ENCODE measurements at places on chromosomes 6 and 20.

DNA sequence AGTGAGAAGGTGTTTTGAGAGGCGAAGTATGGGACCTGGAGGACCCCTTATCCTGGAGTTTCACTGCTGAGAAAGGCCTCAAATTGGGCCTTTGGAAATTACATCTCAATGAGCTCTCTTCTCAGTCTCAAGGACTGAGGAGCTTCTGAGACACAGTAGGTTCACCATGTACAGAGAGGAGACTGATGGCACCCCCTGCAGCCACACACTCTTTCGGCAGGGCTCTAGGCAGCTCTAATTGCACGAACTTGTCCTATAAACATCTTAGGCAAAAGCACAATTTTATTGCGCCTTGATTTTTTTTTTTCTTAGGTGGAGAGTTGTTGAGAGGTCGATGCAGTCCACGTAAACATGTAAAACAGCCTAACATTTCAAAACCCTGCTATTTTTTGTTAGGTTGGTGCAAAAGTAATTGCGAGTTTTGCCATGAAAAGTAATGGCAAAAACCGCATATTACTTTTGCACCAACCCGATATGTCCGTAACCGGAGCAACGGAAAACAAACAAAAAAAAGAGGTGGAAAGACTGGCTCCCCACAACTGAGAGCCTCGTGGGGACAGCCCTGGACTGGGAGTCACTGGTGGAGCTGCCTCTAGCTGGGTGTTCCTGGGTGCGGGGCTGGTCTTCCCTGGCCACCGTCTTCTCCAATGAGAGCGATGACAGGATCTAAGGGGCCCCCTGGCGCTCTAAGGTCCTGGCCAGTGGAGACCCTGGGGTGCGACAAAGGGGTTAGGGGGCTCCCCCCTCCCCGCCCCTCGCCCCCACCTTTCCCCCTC lies 84.0 kb upstream of the EYA2 start:
- no peak for DNase-seq

- no peak for DNase-seq
These were observed 9.9 kb downstream of the KIAA1755 start for GRCh38 chr20:38250609-38251008.

DNA sequence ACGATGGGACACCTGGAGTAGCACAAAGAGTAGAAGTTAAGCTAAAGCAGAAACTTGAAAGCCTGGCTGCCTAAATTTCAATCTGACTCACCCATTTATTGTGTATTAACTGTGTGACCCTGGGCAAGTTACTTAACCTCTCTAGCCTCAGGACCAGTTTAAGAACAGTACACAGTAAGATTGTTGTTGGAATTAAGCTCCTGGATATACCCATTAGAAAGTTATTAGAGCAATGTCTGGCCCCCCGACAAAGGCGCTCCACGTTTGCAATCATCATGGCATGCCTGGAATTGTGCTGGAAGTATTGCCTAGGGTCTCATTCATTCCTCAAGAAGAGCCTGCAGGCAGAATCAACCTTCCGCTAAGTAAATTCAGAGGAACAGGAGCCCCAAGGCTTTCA lies 1.4 kb downstream of the SDC4 start:
- DNase-seq, result no peak

DNA sequence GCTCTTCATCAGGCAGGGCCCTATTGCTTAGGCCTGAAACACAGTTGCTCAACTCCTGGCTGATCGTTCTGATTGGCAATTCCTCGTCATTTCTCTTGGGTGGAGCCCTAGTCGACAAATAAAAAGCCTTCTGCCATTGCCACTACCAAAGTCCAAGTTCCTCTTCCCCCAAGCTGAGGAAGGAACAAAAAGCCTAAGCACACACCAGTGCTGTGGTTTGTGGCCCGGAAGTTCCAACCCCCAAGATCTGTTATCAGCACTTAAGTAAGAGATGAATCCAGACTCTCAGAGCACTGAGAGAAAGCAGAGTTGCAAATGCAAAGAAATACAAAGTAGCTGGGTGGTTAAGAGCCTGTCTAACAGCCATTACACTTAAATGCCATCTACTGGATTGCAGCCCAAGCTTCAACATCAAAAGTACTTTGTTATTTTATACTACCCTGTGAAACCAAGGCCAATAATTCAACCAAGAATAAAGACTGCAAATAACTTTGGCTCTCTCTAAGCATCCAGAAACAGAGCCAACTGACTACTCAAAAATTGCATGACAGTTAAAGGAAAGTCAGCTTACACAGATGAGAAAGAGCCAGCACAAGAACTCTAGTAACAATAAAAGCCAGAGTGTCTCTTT lies 1024.0 kb downstream of the GRIK2 start:
- no peak for DNase-seq

- no peak for DNase-seq
These were observed 225.9 kb downstream of the TBXT start for GRCh38 chr6:165941786-165942185.

GRCh38 chr6:148225871-148226270 lies 116.8 kb upstream of the SASH1 start:
- DNase-seq, result no peak

DNA sequence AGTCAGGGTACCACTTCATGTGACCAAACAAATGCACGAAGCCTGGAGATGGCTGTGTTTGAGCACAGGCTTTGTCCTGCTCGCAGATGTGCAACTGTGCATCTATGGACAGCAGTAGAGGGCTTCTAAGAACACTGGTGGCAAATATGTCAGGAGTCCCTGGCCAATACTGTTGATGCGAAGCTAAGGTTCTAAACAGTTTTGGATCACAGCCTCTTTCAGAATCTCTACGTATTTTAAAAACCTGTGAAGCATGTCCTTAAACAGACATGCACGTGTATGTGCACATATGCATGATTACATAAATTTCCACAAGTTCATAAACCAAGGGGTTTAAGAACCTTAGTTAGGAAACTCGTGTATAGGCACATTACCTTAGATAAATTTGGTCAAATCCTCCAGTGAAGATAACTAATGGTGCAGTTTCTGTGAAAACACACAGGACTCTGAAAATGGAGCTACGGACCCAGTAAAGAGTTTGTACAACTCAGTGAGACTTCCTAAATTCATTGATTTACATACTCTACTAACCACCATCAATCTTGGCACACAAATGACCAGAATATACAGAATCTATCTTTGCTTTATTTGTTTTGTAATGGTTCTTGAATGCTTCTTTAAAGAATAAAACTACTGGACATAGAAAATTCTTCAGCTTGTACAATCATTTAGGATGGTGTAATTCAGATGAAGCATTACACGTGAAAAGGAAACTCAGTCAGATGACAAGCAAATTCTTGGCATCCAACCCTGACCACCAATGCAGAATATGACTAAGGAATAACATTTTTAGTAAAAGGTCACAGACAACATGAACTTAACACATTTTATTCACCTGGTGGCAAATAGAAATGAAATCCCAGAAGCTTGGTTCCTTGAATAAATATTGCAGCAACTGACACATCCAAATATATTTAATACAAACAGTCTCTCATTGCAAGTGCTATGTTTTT lies 27.4 kb downstream of the KCNQ5 start:
- DNase-seq, result no peak

DNA sequence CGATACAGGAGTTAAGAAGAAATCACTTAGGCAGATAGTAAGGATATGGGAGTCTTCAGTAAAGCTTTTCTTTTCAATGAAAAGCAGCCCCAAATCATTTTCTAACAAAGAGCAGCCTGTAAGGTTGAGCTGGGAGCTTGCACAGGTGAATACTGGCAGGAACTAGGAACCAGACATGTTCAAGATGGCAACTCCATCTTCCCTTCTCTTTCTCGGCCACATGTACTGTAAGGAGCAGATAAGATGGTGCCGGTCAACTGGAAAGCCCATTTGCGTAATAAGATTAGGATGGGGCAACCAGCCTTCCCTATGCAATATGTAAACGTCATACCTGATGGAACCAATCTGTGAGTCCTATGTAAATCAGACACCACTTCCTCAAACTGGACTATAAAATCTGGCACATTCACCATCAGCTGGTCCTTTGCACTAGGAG lies 46.2 kb upstream of the RNGTT start:
- DNase-seq, result no peak

- DNase-seq, result no peak
These were observed 77.8 kb downstream of the RREB1 start for GRCh38 chr6:7185561-7185960.

GRCh38 chr6:86723151-86723550 lies 214.2 kb upstream of the HTR1E start:
- DNase-seq, result no peak

- no peak for DNase-seq
These were observed at the start of gene VGLL2 for GRCh38 chr6:117265410-117266256. Gene VGLL2, plus strand, starts transcription at chr6:117265558. Its CDS starts 206 bp downstream, at chr6:117265764.

- no peak for DNase-seq
These were observed 112.7 kb downstream of the GJA1 start for GRCh38 chr6:121548131-121548530.

DNA sequence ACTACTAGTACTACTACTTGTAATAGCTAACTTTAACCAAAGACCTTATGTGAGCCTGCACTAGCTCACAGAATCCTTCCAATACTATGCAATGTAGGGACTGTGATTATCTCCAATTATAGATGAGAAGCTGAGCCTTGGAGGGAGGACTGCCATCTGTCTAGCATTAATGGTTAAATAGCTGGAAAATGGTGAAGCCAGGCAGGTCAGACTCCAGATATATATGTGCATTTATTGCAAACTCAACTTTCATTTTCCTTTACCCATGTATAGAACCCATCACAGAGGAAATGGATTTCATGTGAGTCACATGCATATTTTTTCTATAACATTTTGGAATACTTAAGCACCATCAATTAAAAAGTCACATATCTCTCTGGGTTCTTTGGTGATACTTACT lies 229.9 kb downstream of the BCAS1 start:
- no peak for DNase-seq

DNA sequence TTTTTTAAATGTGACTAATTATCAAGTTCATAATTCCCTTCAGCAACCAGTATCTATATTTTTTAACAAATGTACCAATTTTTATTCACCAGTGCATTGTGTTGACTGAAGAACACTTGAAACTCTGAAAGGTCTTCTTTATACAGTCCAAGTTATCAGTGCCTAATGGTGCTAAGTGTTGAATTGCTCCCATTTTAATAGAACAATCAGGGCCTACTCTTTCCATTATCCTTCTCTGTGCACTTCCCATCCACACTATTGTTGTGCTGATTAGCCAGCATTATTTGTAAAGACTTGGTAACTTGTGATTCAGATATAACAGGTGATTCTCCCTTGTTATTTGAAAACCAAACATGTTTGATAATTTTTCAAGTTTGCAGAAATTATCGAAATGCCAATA lies 1209.7 kb upstream of the MAP3K7 start:
- DNase-seq, result no peak

DNA sequence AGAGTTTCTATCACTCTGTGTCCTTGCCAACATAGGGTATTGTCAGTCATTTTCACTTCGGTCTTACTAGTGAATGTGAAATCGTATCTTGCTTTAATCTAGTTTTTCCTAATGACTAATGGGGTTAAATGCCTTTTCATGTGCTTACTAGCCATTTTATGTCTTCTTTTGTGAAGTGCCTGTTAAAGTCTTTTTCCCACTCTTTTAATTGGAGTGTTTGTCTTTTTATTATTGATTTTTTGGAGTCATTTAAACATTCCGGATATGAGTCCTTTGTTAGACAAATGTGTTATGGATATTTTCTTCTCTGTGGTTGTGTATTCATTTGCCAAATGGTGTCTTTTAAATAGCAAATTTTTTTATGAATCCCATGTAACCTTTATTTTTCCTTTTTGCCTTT lies 194.6 kb downstream of the CDH26 start:
- no peak for DNase-seq

GRCh38 chr20:46188866-46189541 lies 70.9 kb downstream of the CD40 start:
- no peak for DNase-seq

GRCh38 chr20:40915756-40916155 lies 112.9 kb upstream of the TOP1 start:
- DNase-seq, result no peak

GRCh38 chr6:158729906-158730540 lies 80.2 kb downstream of the SYTL3 start:
- DNase-seq, result no peak

DNA sequence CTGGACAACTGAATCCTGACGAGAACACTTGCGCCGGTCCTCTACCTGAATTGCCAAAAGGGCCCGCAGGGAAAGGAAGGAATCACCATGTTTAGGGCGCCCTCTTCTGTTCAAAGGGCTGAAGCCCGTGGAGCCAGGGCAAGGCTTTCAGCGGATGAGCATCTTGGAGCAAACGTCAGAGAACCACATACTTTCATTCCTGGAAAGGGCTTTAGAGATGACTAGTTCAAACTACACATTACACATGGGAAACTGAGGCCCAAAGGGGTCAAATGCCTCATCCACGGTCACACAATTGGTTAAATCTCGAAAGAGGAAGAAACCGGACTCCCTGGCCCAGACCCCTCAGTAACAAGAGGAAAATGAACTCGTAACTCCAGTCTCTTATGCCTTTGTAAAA lies 11.5 kb upstream of the ZNF133 start:
- DNase-seq, result no peak

GRCh38 chr20:45337367-45338120 lies 10.7 kb downstream of the SDC4 start:
- DNase-seq, result no peak

DNA sequence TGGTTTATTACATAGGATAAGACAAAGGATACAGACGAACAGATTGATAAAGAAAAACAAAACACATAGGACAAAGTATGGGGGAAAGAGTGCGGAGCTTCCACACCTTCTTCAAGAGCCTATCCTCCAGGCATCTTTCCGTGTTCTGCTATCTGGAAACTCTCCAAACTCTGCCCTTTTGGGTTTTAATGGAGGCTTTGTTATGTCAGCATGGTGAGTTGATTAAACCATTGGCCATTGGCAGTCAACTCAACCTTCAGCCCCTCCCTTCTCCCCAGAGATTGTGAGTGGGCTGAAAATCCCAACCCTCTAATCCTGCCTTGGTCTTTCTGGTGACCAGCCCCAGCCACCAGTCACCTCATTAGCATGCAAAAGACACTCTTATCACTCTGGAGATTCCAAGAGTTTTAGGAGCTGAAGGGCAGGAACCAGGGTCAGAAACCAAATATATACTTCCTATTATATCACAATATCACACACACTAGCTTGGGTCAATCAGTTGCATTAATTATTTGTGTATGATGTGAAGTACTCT lies 23.8 kb downstream of the HLA-DOB start:
- no peak for DNase-seq

GRCh38 chr6:164690241-164690640 lies 619.2 kb downstream of the C6orf118 start:
- no peak for DNase-seq

GRCh38 chr6:53691252-53691651 lies 25.7 kb upstream of the KLHL31 start:
- DNase-seq, result no peak

DNA sequence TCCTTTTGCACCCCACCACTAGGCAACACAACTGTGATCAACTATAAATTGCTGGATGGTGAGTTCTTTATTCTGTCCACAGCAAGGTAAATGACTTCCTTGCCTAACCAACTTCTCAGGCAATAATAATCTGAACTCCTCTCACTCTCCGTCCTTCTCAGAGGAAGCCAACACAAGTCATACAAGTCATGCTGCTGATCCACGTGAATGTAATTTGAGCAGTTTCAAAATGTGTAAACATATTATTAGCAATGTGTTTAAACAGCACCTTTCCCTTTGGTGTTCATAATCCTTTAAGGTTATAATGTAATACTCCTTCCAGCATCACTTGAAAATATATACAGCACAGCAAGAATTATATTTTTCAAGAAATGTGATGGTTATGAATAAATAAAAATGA lies 127.9 kb downstream of the QRSL1 start:
- no peak for DNase-seq
